ENCODE measurements at places on chromosomes 7 and 10. TPM values are rescaled to one million over a fixed set of nuclear protein-coding genes. Genes with fewer than 3 reads are reported as not detected.

- no peak for DNase-seq
Observed at GRCh38 chr7:10662982-10663884, 310.4 kb upstream of the PHF14 start.

- DNase-seq, result no peak
Observed at GRCh38 chr7:130884437-130885417, 150.7 kb upstream of the KLF14 start.

GRCh38 chr10:35017608-35018007, 72.5 kb downstream of the CUL2 start:
- DNase-seq, result no peak

Gene NPC1L1
- 0.24 TPM for total RNA-seq

- DNase-seq, result no peak
Observed at GRCh38 chr7:23012186-23012585, 1.7 kb downstream of the HYCC1 start.

Gene EVX1
- total RNA-seq, result not detected

Gene NUTM2B
- 0.25 TPM for total RNA-seq

Gene NPFFR1
- total RNA-seq, result 3.4 TPM

GRCh38 chr10:124033887-124034218, 59.5 kb downstream of the CHST15 start:
- DNase-seq, result no peak

Gene NPY
- not detected for total RNA-seq

Gene HBP1
- 92.2 TPM for total RNA-seq

Gene RNLS
- 23.0 TPM for total RNA-seq

Gene PAPSS2
- 75.8 TPM for total RNA-seq

Gene ZNF425
- total RNA-seq, result 1.6 TPM

Gene FAM185A
- 10.7 TPM for total RNA-seq

GRCh38 chr7:39509436-39509835, 56.8 kb upstream of the YAE1 start:
- DNase-seq, result no peak

DNA sequence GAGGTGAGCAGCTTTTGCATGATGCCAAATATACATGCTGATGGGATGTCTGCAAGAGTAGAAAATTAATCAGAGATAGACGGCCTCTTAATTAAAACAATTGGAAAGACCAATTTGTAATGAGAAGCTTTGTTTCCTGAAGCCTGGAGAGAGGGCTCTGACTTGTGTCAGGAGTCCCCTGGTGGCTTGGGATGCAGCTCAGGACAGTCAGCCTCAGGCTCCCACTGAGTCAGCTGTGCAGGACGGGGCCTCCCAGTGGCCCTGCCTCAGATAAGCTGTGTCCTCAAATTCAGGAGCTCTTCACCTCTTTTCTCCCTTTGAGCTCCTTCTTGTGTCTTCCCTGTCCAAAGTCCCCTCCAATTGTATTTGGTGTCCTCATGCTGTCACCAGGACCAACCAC, 438.9 kb upstream of the PODXL start:
- DNase-seq, result no peak

Gene PDE6C
- total RNA-seq, result not detected

Gene PRPS1L1
- total RNA-seq, result not detected

DNA sequence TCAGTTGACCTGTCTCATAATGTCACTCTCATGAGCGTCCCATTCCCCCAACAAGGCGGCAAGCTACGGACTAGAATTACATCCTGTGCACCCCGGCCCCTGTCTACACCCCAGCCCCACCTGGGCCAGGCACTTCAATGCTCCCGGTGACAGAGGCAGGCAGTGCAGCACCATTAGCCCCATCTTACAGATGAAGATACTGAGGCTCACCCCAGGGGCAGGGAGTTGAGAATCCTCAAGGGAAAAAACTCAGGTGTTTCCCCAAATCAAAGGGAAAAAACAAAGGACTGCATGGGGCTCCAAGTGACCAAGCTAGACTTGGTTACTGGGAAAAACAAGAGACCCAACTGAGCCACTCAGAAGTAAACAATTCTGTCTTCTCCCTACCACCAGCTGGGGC, 4.5 kb downstream of the DLG5 start:
- DNase-seq, result no peak

GRCh38 chr7:31186202-31186601, 134.1 kb downstream of the ADCYAP1R1 start:
- no peak for DNase-seq
